ENCODE measurements at places on chromosomes 1 and 21.

DNA sequence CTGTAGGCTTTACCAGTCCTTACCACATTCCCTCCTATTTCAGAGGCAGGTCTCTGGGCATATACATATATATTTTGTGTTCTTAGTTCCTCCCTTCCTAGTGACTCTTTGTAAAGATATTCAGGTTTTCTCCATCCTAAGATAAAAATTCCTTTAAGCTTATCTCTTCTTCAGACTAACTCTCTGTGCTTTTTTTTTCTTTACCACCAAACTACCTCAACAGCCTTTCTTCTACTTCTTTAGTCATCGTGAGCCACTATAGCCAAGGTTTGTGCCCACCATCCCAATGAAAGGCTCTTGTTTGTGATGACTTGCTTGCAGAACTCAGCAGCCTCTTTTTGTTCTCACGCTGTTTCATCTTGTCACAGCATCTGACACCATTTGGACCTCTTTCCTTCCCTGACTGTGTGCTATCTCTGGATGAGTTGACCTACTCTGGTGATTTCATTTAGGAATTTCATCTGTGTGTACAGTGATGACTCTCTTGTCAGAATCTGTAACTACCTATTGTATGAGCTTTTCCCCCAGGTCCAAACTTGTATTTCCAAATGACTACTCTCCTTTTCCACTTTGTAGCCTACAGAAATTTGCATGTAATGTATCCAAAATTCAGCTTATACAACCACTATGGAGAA, 59.0 kb upstream of the MACF1 start:
- no peak for DNase-seq

- no peak for DNase-seq
Observed at GRCh38 chr1:164765557-164765956, 206.6 kb downstream of the PBX1 start.

DNA sequence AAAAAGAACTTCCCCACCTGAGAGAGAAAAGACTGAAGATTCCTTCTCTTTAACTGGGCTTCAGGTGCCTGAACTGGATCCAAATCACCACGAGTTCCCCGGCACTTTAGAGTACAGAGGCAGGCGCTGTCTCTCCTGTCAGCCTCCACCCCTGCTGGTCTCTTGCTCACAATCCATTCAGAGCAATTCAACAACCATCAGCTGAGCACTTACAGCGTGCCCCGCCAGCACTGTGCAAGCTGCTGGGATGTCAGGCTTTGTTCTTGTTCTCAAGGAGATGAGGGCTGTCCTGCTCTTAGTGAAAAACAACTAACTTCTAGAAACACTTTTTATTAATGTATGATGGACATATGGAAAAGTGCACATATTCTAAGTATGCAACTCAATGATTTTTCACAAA, 68.7 kb upstream of the VAMP3 start:
- no peak for DNase-seq

DNA sequence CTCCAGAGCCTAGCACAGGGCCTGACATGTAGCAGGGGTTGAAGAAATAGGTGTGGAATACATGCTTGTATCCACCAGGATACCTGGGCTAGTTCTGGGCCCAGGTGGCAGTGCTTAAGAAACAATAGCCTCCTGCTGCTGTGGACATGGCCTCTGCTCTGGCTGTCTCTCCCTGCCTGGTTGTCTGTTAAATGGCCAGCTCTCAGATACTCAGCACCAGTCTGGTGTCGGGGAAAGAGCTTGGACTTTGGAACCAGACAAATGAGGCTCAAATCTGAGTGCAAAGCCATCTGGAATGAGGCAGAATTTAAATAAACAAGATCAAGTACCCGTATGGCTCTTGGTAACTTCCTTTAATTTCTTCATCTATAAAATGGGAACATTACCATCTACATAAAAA, 31.5 kb downstream of the SESN2 start:
- DNase-seq = no peak

GRCh38 chr21:45542242-45542666, at the start of gene SLC19A1:
SLC19A1 (minus strand) TSS chr21:45542440; CDS start chr21:45537959, 4,481 bp downstream.
- DNase-seq = peak; percentile 74

DNA sequence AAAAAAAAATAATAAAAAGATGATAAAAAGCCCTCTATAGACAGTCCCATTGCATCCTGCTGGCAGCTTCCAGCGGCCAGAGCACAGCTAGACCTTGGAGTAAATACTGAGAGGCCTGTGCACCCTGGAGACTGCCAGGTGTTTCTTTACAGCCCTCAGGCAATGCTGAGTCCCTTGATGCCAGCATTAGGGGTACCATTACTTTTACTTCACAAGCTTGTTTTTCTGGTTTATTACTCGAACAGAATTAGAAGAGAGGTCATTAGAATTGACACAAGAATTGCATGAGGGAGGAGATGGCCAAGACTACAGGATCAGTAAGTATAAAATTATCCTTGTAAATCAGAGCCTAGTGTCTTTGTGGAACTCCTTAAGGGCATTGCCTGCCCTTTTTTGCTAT, 43.6 kb downstream of the AKNAD1 start:
- no peak for DNase-seq

GRCh38 chr21:45975020-45975666, 6.4 kb upstream of the COL6A1 start:
- DNase-seq = no peak

DNA sequence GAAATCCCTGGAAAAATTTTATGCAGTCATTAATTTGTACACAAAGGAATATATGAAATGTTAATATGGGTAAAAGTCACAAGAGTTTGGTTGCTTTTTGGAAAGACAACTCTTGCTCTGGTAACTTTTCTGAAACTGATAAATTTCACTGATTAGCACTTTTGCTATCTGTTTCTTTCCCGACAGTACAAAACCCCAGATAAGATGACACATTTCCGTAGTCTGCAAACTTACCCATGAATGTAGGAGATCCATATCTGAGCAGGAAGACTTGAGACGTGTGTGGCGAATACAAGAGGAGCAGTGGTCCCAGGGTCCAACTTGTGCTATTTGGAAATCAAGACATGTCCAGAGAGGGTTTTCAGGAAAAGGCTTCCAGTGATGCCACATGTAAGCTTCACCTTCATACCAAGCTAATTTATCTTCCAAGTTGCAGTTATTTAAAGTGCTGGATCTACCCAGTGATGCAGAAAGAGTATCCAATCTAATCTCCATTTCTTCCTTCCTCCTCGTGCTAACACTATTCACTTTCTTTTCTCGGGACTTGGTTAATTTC, 35.9 kb upstream of the SAMSN1 start:
- peak; percentile 5 for DNase-seq

GRCh38 chr1:101849356-101849755, 147.4 kb downstream of the OLFM3 start:
- DNase-seq = no peak

DNA sequence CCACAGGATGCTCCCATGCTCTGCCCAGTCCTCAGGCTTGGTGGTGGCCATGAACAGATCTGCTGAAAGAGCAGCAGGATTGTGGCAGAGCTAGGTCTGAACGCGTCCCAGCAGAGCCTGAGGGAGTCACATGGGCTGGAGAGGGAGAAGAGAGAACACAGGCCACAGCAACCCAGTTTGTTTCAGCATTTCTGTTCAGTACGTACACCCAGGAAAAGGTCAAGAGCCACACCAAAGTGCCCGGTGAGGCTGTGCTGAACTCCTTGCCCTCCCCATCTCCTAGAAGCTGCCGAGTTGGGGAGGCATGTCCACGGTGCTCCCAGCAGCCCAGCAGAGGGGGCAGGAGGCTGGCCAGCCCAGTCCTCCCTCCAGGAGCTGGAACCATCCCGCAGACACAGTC, 5.5 kb downstream of the PKP1 start:
- DNase-seq = no peak

GRCh38 chr21:14858311-14858710, 206.5 kb downstream of the NRIP1 start:
- DNase-seq = no peak

GRCh38 chr1:236882678-236883077, 87.6 kb downstream of the MTR start:
- DNase-seq = no peak

DNA sequence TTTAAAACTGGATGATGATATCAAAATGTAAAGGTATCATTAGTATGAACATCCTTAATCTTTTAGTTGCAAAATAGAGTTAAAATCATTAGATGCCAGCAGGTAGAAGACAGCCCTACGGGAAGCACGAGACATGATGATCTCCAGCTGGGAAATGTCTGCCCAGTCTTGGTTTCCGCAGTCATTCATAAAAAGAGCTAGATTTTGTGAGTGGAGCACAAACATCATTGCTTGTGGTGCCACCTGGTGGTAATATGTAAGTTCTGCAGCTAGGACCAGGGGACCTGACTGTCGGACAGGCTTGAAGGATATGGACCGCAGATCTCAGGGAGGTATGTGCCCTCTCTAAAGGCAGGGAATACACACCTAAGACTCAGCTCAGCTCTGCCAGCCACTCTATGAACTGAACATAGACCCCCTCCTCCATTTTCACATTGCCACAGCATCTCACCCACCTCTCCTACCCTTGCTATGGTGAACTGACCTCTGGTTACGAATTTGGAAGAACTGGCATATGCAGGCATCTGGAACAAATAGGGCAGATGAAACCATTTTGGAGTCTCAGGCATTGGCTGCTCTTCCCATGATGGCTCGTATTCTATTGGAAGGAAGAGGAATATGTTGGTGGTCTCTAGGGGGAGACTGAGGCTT, 9.2 kb downstream of the FCMR start:
- peak; percentile 74 for DNase-seq

- DNase-seq = no peak
Observed at GRCh38 chr1:66510407-66510806, 23.5 kb upstream of the SGIP1 start.

DNA sequence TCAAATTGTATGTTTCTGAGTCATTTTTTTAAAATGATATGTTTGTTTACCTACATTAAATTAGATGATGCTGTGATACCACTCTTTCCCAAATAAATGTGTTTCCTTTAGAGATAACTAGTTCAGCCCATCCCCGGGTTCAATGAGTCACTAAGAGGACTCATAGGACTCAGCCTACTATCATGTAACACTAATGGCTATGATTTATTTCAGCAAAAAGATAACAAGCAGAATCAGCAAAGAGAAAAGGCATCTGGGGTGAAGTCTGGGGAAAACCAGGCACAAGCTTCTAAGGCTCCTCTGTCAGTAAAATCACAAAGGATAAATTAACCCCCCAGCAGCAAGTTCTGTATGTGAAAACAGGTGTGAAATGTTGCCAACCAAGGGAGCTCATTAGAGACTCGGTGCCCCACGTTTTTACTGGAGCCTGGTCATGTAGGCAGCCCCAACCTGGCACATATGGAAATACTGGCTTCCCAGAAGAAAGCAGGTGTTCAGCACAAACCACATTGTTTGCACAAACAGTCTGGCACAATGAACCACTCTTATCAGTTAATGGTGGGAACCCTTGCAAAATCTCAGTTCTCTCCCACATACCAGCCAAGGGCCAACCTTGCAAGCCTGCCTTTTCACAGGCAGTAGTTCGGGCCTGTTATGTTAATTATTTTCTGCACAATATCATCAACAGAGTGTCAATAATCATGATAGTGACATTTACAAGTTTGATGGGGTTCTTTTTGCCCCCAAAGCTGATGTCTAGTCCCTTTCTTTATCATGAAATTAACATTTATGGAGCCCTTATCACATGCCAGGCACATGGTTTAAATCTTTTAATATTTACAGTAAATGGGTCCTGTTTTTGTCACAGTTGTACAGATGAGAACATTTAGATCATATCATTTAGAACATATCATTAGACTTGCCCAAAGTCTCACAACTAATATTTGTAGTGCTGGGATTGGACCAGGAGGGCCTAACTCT, 23.1 kb upstream of the CNN3 start:
- DNase-seq = no peak

DNA sequence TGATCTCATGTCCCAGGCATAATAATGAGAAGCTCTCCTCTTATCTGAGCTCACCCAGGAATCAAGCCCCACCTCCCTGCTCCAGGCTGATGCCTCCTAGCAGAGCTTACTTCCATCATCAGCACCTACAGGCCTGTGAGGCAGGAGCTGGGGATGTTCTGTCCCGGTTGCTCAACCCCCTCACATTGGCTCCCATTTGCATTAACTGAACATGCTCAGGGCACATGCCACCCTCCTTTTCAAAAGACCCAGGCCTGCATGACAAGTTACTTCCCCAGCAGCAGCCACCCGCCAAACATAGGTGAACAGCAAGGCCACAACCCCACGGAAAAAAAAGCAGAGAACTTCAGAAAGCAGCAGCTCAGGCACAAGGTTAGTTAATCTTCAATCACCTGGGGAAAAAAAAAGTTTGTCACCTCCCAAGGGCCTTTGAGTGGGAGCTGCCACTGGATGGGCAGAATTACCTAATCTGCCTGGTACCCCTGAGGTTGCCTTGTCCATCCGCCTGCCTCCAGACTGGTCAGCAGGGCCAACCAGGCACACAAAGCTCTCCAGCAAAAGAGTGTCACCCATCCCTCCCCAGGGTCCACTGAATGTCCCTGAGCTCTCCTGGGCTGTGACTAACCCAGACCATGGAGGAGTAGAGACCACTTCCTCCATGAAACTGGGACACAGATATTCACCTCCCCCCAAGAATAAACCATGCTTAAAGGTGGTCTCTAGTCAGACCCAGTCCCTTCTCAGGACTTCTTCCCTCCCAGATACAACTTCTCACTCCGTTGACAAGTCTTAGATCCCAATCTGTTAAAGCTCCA, 4.4 kb downstream of the KCNN3 start:
- no peak for DNase-seq

DNA sequence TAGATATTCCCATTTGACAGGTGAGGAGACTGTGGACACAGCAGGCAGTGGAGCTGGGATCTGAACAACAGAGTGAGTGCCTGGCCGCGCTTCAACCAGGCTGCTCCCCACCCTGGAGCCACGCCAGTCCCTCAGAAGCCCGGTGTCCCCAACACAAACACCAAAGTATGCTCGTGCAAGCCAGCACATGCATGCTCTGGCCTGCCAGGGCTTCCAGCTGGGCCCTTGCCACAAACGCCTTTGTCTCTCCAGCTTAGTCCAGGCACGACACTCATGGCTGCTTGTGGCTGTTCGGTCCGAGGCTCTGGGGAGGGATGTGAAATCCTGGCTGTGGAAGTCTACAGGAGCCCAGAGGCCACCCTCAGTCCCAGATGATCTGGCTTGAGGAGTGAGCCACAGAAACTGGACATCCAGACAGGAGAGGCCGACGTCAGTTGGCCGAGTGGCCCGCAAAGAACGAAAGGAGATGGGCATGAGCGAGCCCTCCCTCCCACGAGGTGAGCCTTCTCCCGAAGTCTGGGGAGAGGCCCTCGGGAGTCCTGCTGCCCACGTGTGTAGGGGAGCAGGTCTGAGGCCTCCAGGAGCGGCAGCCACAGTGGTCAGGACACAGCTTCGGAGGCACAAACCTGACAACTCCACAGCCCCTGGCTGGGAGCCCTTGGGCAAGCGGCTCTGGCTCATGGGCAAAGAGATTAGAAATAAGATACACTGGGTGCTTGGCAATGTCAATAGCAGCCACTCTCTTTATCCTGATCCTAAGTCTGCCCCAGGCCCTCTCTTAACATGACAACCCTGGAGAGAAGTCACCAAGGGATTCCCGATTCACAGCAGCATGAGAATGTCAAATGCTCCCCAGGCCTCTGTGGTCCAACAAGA, 117.1 kb upstream of the IFFO2 start:
- DNase-seq = no peak

- no peak for DNase-seq
Observed at GRCh38 chr1:83060651-83061390, 938.1 kb downstream of the TTLL7 start.

GRCh38 chr21:32347977-32348376, 44.8 kb downstream of the URB1 start:
- DNase-seq = no peak

Data from activated CD4-positive, alpha-beta T cell treated with anti-CD3 and anti-CD28 coated beads, Interleukin-2, amount 50 U/mL, for 48 hours (primary cell).